ENCODE measurements at places on chromosomes 16 and 17. TPM values are rescaled to one million over a fixed set of nuclear protein-coding genes. Genes with fewer than 3 reads are reported as not detected.
A peak's percentile ranks its signal among the peaks of the same experiment; 100 is the strongest.

OR2C1 gene
- total RNA-seq = 1.1 TPM

NEUROD2 gene
- total RNA-seq = 50.4 TPM

AOC3 gene
- 2.9 TPM for total RNA-seq

DNA sequence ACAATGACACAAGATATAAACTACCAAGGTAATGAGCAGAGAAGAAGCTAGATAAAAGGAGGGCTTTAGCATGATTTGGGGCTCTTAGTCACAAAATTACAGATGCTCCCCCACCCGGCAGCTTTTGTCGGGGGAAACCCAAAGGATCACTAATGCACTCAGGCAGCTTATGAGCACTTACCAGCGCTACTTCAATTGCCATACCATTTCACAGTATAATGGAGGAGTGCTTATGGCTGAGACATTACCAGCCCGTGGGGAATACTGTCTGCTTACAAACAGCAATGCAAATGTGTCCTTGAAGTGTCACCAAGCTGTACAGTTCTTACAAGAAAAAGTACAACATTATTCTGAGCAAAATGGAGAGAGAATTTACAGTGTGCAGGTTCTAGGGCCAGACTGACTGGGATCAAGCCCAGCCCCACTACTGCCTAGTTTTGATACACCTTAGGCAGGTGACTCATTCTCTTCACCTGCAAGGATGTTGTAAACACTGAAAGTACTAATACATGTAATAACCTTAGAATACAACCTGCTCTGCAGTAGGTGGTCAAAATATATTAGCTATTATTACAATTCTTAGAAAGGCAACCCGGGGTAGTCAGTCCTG is 16.3 kb downstream of the ANKFY1 start:
- no peak for DNase-seq

GRCh38 chr16:15533386-15533785 is 99.0 kb downstream of the BMERB1 start:
- DNase-seq = no peak

DNA sequence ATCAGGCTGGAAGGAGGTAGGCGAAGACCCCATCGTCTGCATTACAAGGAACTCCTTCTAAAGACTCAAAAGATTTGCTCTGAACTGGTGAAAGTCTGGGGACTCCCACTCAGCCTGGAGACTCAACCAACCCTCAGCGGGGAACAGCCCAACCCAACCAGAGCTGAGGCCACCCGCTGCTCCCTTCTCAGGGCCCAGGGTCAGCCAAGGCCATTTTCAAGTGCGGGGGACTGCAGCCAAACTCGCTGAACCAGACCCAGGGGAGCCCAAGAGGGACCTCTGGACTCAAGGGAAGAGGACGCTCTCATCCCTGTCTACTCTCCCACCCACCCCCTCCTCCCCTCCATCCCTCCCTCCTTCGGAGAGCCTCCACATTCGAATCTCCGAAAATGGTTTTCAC is 24.1 kb downstream of the XYLT1 start:
- DNase-seq = no peak

DNA sequence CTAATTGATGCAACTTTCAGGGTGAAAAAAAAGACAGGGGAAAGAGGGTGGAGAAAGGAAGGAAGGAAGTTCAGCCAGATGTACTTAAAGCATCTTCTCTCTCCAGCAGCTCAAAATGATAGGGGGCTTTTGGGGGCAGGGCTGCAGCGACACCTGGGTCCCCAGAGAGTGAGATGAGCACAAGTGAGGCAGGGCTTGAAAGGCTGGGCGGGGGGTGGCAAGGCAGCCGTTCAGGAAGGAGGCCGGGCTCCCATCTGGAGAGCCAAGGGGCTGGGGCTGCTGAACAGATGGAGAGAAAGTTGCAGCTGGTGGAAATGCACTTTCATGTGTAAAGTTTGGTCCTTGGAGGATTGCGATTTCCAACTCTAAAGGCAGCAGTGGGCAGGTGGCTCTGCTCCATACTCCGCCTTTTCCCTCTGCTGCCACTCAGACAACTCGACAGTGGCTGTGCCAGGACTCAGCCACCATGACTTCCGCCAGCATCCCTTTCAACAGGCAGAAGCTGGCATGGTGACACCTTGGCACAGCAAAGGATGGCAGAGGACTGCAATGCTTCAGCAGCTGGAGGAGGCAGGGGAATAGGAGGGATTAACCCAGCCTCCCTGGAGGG is 7.7 kb downstream of the SLC35B1 start:
- no peak for DNase-seq

DNA sequence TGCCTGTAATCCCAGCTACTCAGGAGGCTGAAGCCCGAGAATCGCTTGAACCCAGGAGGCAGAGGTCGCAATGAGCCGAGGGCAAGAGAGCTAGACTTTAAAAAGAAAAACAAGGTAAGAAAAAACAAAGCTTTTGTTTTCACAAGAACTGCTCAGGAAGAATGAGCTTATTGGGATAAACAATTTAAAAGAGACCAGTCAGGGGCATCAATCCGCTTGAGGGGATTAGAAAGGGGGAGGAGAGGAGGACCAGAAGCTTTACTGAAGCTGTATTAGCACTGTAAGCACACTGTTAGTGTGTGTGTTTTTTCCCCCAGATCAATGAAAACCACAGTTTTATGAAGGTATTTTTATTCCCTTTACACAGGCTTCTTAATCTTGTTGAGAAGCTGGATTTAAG is 8.8 kb downstream of the TMEM170A start:
- peak; percentile 12 for DNase-seq

DNA sequence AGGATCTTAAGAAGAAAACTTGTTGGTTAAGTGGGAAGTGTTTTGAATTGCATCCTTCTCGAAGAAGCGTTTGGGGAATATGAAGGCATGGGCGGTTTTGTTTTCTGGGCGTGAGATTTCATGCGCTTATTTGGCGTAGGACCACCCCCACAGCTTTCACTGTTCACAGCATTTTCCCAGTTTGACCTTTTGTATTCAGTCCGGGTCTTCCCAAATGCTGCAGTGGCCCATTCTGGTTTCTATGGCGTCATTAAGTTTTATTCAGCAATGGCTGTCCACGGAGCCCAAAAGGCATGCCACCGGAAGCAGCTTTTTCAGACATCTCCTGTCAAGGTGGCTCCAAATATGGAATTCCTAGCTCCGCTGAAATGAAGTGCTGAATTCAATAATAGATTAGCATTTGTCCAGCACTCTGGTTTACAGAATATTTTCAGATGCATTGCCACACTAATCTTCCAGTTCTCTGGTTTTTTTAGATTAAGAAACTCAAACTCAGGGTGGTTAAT is 90.6 kb upstream of the FBXO47 start:
- no peak for DNase-seq

DNA sequence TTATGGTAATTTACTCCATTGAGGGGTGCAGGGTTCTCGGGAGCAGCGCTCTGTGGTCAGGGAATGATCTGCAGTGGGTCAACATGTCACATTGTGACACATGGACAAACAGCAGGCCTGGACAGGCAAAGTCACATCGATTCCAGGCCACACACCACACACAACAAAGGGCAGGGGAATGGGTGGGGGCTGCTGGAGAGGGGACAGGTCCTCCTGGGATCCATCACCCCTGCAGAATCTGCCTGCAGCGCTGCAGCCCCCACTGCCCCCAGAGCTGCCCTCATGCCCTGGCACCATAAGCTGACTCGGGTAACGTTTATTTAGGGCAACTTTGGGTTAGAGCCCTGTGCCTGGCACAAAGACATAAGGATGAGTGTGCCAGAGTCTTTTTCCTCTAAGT is 9.1 kb downstream of the PEMT start:
- no peak for DNase-seq

DNA sequence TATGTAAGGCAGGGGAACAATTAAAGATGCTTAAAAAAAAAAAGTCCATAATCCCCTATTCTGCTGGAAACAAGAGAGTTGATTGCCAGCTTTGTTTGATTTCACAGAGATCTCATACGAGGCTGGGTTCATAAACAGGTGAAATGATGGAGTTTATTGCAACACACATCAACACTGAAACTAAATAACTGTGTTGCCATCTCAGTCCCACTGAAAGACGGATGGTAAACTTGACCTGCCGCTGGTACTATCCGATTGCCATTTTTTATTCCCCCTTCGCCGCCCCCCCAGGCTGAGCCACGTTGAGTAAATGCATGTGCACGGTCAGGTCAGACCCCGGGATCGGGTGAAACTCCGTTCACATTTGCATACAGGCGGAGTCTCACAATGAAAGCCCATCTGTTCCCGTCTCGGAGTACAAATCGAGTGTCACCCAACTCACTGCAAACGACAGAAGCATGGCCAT is 119.2 kb downstream of the SKAP1 start:
- no peak for DNase-seq

GRCh38 chr17:27244011-27244410 is 49.9 kb upstream of the WSB1 start:
- DNase-seq = no peak

DNA sequence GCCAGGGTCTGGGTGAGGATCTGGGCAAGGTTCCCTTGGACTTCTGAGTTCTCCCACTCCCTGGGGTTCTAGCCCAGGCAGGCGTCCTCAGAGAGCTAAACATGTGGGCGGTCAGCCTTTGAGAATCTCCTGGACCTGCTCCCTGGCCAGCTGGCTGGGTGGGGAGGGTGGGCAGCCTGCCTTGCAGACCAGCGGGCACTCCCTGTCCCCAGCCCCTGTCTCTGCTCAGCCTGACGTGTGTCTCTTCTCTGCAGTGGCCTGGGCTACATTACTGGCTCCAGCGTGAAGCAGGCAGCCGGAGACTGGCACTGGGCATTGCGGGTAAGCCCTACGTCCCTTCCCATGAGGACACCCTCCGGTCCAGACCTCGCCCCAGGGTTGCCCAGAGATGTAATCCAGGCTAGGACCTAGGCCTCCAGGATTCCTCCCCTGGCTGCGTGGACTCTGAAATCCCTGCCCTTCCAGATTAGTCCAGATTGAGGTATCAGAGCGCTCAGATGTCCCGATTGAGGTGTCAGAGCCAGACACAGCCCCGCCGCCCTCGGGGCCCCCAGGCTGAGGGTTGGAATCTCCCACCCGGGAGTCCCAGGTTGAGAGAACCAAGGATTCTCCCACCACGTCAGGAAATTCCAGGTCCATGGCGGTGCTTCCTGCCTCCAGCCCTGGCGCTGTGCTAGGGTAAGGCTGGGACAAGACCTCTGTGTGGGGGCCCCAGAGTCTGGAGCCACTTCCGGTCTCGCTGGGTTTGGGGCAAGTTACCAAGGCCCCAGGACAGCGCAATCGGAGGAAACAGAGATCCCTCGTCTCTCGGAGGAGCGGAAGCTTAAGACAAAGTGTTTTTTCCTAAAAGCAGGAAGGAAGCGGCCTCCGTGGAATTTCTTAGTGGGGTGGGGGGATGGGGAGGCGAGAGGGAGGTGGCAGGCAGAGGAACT is 24.1 kb downstream of the MYBBP1A start:
- no peak for DNase-seq
